ENCODE measurements at places on chromosomes 7 and 10. TPM values are rescaled to one million over a fixed set of nuclear protein-coding genes. Genes with fewer than 3 reads are reported as not detected.

- no peak for DNase-seq
Measured at GRCh38 chr10:64573623-64574325, 1052.6 kb downstream of the REEP3 start.

DNA sequence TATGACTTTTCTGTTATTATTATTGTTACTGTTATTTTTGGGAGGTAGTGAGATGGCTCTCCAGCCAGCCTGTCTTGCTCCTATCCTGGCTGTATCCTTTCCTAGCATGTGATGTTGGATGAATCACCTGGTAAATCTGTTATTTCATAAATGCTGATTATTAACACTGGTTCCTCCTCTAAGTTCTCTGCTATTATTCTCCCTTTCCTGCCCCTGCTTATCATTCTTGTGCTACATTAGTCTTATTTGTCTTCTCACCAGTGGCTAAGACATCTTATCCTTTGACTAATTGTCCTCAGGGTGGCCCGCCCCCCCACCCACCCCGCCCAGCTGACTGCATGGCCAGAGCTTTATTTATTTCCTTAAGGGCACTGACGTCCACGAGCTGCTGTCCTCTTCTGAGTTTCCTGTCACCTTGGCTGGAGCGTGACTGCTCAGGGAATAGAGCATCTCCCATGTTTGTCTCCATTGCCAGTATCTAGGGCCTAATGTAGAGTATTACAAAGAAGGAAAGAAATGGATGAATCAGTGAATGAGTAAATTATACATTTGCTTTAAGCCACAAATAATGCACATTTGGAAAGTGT lies 110.1 kb upstream of the KLF6 start:
- no peak for DNase-seq

DNA sequence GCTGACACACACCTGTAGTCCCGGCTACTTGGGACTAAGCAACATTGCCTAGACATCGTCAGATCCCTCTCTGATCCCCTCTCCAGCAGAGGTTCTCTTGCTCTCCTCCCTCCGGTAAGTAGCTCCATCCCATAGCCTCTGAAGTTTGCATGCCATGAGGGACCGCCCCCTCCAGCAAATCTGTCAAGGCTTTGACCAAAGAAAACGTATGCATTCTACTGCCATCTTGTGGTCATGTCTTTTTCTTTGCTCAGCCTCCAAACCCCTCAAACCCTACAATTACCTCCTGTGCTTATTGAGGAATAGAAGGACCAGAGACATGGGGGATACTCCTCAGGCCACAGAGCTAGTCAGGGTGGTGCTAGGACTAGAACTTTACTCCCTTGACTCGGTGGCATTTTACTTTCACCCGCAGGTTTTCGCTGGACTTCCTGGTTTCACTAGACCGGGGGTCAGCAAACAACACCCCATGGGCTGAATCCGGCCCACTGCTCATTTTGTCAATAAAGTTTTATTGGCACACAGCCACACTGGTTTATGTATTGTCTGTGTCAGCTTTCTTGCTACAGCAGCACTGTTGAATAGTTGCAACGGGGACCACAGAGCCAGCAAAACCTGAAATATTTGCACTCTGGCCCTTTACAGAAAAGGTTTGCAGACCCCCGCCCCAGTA lies 202.6 kb upstream of the FOXK1 start:
- DNase-seq, result no peak

GRCh38 chr7:76086070-76086469 lies 38.2 kb downstream of the MDH2 start:
- no peak for DNase-seq

GRCh38 chr10:42934351-42934811 lies 142.5 kb upstream of the RET start:
- DNase-seq, result no peak

DNA sequence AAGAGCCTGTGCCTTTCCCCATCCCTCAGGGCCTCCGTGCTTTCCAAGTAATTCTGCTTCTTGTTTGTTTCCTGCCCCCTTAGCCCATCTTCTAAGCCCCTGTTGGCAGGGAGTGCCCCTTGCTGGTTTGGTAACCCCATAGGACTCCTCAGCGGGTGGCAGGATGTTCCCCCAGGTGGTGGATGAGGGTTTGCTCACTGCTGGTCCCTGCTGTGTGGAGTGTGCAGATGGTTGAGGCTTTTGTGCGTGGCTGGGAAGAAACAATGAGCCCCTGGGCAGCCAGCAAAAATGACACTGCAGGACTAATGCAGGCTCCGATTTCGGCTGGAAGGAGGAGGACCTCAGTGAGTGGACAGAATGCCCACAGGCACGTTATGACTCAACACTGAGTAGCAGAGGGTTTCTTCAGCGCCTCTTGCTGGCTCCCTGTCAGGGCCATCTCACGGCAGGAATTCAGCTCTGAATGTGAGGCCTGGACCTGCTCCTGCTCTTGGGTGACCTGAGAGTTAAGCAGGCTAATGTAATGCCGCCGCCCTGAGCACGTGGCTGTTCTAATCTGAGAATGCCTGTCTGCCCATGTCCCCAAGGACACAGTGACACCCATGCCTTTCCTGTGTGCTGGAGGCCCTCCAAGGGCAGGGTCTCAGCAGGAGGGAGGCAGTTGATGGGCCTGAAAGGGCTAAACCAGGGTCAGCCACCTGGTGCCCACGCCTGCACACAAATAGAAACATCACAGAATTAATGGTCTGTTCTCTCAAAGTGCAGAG lies 16.6 kb downstream of the BAG3 start:
- no peak for DNase-seq

GRCh38 chr10:106515206-106515790 lies 649.2 kb downstream of the SORCS1 start:
- DNase-seq, result no peak

- DNase-seq, result no peak
Measured at GRCh38 chr7:32275216-32276009, 205.2 kb upstream of the PDE1C start.

GRCh38 chr7:119959811-119960210 lies 313.2 kb upstream of the KCND2 start:
- no peak for DNase-seq

GRCh38 chr10:48444266-48444665 lies 137.8 kb downstream of the MAPK8 start:
- DNase-seq, result peak; percentile 18

- DNase-seq, result no peak
Measured at GRCh38 chr7:128891110-128891941, 19.2 kb downstream of the KCP start.

DNA sequence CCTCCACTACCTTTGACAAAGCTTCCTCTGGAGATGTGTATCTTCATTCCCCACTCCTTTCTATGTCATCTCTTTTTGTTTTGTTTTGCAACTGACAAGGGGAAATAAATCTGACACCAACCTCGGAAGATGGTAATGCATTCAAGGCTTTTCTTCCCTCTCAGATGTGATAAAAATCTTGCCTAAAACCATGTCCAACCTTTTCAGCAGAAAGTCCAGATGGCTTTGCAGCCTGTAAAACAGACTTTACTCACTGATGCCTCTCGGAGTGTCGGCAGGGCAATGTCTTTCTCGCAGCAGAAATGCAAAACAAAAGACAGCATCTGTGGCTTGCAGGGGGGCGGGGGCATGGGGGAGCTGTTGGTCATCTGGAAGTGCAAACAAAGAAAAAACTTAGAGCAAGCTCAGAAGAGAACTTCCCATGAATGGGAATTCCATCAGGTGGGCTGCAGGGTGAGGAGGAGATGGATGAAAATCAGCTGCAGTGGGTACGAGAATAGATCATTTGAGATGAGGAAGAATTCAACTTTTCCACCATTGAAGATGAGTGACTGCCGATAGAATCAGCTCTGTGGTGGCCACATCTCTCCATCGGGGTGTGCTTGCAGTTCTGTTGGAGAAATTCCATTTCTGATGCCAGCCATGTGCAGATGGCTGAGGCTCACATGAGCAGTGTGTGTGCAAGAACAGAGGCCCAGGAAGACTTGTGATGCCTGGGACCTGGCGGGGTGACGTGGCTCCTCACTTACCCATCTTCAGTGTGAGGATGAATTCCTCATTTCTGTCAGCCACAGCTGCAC lies 237.7 kb downstream of the WDR37 start:
- no peak for DNase-seq

DNA sequence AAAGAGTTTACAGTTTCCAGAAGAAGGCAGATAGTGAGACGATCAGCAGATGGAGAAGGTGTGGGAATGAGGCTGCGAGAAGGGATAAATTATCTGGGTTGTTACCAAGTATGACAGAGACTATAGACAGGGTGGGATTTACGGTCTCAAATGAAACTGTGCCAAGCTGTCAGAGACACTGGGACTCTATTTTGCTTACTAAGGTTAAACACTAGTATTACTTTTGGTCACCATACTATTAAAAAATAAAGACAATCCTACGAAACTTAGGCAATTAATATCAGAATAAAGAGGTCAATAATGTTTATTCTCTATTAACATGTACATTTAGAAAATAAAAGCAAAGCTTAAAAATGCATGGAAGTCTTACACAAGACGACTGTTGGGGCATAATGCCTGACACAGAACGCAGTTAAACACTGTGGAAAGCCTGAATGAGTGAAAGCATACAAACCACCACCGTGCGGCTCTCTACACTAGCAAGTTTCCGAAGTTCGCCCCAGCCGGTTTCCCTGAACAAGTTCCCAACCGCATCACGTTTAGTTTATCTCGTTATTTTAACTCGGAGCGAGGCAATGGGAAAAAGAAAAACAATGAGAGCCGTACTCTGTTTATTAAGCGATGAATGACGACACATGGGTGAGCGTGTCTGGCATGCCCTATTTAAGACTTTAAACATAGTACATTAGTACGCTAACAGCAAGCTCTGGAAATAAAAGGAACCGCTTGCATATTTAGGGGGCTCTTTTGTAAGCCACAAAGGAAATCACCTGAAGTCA lies 909 bp upstream of the CC2D2B start:
- peak; percentile 68 for DNase-seq

- DNase-seq, result no peak
Measured at GRCh38 chr7:140403878-140404564, at the start of gene RAB19. RAB19 (plus strand) TSS chr7:140404058; CDS start chr7:140407647, 3,589 bp downstream.

DNA sequence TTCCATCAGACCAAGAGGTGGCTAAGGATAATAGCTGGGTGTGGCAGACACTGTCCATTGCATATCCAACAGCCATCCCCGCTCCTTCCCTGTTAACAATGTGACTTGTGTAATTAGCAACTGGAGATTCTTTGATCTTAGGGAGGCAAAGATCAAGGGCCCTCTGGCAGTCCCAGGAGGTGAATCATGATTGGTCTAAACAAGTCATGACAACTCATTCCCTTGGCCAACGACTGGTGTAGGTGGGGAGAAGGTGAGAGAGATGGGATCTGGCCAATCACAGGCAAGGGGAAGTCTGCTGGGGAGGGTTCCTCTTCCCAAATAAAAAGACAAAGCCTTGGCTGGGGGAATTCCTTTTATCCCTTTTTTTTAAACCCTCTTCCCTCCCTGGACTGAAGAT lies 46.2 kb upstream of the COMTD1 start:
- DNase-seq, result no peak

Gene PLPP4
- total RNA-seq, result not detected

Gene ZNF107
- total RNA-seq, result 4.1 TPM

Gene SYT15B
- total RNA-seq, result not detected

Gene EBLN1
- not detected for total RNA-seq

Gene OR13A1
- not detected for total RNA-seq

Gene LRIT1
- total RNA-seq, result not detected

Measured in G401 (cell line).